ENCODE measurements at places on chromosomes 1 and 21. TPM values are rescaled to one million over a fixed set of nuclear protein-coding genes. Genes with fewer than 3 reads are reported as not detected.

The PAX7 gene
- total RNA-seq, result 0.03 TPM

The TLCD4 gene
- 3.5 TPM for total RNA-seq

The CTSK gene
- 2.8 TPM for total RNA-seq

The NCF2 gene
- not detected for total RNA-seq

The KCNJ6 gene
- total RNA-seq, result 0.27 TPM

The YOD1 gene
- total RNA-seq, result 19.7 TPM

The BRDT gene
- 0.19 TPM for total RNA-seq

The VHLL gene
- total RNA-seq, result not detected

The PRDX6 gene
- total RNA-seq, result 516 TPM

The TNFRSF18 gene
- total RNA-seq, result 0.58 TPM

The LRRC71 gene
- total RNA-seq, result not detected

The KLHDC7A gene
- total RNA-seq, result 19.9 TPM

The AMY2B gene
- 1.3 TPM for total RNA-seq

The INSRR gene
- not detected for total RNA-seq

The AGRN gene
- 144 TPM for total RNA-seq

- no peaks in the 10 kb centered on the region for H3K36me3 ChIP-seq
- H3K27me3 ChIP-seq, result no peaks in the 10 kb centered on the region
- 0 out of 2 replicates have a peak overlapping the region, but pooled peaks have one; percentile 26 for H3K27ac ChIP-seq
- no peak for DNase-seq
Measured at GRCh38 chr1:237763751-237764150, 127.0 kb downstream of the ZP4 start.

DNA sequence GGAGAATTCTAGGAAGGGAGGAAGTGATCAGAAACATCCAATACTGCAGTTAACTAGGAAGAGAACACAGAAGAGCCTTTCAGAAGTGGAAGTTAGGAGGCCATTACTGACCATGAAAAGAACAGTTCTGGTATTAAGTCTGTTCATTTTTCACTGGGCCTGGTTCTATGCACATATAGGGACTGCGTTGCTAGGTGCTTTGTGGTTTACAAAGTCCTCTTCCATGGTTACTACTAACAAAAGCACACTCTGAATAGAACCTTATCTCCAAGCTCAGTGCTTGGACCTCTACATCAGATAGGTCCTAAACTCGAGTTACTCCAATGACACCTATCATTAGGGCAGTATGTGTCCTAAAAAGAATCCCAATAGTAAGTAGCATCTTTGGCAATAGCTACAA, 75.4 kb downstream of the RPAP2 start:
- no peak for DNase-seq
- 0 out of 2 replicates have a peak, but pooled peaks cover 3% of the 10 kb centered on the region for H3K36me3 ChIP-seq
- H3K27ac ChIP-seq, result 0 out of 2 replicates have a peak overlapping the region, but pooled peaks have one; percentile 26
- H3K27me3 ChIP-seq, result no peaks in the 10 kb centered on the region
- H3K4me3 ChIP-seq, result no peak overlapping the region
- no peaks in the 10 kb centered on the region for H3K4me1 ChIP-seq

DNA sequence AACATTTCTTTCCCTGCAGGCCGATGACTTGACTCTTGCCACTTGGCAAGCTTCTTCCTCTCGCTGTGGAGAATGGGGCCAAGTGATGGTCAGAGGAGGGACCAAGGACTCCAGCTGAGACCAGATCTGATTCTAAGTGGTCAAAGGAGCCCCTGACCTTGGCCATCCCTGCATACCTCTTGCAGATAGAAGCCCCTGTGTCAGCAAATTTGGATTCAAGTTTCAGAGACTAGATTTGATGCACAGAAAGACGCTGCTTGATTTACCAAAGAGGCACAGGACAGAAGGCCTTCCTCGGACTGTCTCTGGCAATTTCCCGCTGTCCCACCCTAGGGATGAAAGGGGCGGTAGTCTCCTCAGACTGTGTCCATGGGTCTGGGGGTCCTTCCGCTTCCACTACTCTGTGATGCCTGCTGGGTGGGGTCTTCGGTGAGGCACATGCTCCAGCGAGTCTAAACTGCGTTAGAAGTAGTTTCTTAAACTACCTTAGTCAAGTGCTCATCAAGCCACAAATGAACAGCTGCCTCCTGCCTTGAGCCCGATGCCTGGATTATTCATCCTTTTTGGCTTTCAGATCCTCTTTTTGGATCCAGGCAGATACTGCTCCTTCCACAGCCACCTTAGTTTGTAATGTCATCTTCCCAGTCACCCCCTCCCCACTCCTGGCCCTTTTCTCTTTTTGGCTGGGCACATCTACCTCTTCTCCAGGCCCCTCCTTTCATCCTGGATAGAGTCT, 31.8 kb upstream of the RBM15 start:
- H3K27me3 ChIP-seq, result no peaks in the 10 kb centered on the region
- H3K36me3 ChIP-seq, result no peaks in the 10 kb centered on the region
- peaks cover 10% of the 10 kb centered on the region for H3K4me1 ChIP-seq
- no peak for DNase-seq

DNA sequence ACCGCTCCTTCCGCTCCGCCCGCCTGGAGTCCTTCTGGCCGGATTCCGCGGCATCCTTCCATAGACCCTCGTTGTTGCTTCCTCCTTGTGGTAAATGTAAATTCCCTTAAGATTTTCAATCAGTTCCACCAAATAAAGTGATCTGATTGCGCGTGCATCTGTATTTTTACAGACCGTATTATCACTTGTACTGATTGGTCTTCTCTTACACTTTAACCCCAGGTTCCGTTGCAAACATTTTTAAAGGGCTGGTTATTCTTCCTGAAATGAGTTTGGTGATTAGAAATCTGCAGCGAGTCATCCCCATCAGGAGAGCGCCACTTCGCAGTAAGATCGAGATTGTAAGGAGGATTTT, 483 bp downstream of the YBEY start:
- peak overlapping the region; percentile 96 for H3K27ac ChIP-seq
- DNase-seq, result no peak
- no peaks in the 10 kb centered on the region for H3K27me3 ChIP-seq

DNA sequence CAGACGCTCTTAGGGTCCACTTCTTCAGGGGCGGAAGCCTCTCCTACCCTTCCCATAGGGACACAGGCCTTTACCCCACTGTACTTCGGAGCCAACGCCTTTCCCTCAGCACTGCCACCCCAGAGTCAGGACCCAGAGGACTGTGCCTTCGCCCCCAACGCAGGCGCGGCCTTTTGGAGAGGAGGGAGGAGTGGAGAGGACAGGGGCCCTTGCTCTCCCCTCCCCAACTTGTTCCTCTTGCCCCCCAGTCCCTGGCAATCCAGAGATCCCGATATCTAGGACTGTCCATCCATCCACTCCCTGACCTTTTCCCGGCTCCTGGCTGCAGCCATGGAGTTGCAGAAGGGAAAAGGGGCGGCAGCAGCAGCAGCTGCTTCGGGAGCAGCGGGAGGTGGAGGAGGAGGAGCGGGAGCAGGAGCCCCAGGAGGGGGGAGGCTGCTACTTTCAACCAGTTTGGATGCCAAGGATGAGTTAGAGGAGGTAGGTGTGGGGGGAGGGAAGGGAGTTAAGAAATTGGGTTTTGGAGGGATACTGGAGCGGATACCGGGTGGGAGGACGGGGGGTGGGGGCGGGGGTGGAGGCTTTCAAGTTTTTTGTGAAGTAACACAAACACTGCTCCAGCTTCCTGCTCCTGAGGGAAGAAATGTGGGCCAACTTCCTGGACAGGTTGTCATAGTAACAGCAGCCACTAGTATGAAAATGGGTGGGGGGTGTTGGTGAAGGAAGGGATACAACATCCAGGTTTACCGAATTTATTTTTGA, 636 bp downstream of the INTS3 start:
- DNase-seq, result peak; percentile 86
- peaks cover 18% of the 10 kb centered on the region for H3K4me1 ChIP-seq
- peak overlapping the region; percentile 99 for H3K27ac ChIP-seq
- no peaks in the 10 kb centered on the region for H3K27me3 ChIP-seq

- H3K36me3 ChIP-seq, result no peaks in the 10 kb centered on the region
- peak overlapping the region; percentile 97 for H3K27ac ChIP-seq
- H3K27me3 ChIP-seq, result no peaks in the 10 kb centered on the region
- DNase-seq, result peak; percentile 93
Measured at GRCh38 chr21:37257967-37258877, 8.9 kb downstream of the VPS26C start.

- H3K4me1 ChIP-seq, result no peaks in the 10 kb centered on the region
- no peaks in the 10 kb centered on the region for H3K27me3 ChIP-seq
- no peaks in the 10 kb centered on the region for H3K36me3 ChIP-seq
- H3K4me3 ChIP-seq, result no peak overlapping the region
- no peak overlapping the region for H3K27ac ChIP-seq
- no peak for DNase-seq
Measured at GRCh38 chr1:40151457-40152079, 9.6 kb upstream of the RLF start.

- no peak overlapping the region for H3K27ac ChIP-seq
- no peaks in the 10 kb centered on the region for H3K4me1 ChIP-seq
Measured at GRCh38 chr1:186620566-186621350, 59.5 kb downstream of the PTGS2 start.

DNA sequence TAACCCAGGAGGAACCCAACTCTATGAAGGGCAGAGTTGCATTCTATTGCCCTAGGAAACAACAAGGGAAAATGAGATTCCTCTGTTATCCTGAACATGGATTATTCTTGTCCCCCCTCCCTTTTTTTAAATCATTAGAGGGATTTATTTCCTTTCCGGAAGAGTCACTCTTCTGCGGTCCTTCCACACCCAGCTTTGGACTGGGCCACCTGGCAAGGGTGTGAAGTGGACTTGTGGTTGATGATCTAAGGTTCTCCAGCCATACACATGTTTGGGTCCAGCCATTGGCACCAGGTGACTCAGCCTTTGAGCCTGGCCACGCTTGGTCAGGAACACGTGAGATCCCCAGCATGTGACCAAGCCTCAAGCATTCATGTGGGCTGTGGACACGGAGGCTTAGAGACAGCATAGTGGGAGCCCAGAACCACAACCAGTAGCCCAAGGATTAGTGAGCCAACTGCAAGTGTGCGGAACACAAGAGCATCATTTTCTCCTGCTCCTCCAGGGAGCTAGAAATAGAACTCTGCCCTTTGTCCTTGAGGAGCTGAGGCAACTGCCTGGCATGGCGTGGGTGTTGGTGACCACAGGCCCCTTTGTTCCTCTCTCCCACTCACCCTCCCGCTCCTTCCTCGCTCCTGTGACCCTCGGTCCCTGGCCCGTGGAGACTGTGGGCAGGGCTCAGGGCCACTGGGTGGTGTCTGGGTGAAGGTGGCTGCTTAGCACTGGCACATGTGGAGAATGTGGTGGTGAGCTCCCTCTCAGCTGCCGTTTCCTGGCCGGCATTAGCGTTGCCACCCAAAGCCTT, 50.1 kb downstream of the NENF start:
- no peaks in the 10 kb centered on the region for H3K36me3 ChIP-seq
- no peak overlapping the region for H3K4me3 ChIP-seq
- H3K27me3 ChIP-seq, result no peaks in the 10 kb centered on the region

GRCh38 chr1:154398678-154399077, 6.5 kb upstream of the IL6R start:
- H3K36me3 ChIP-seq, result no peaks in the 10 kb centered on the region
- H3K4me1 ChIP-seq, result no peaks in the 10 kb centered on the region
- no peak overlapping the region for H3K27ac ChIP-seq
- H3K27me3 ChIP-seq, result peaks cover 7% of the 10 kb centered on the region
- no peak overlapping the region for H3K4me3 ChIP-seq

GRCh38 chr1:43834280-43835081, 99.1 kb upstream of the ARTN start:
- H3K36me3 ChIP-seq, result no peaks in the 10 kb centered on the region
- H3K4me1 ChIP-seq, result peaks cover 43% of the 10 kb centered on the region
- H3K4me3 ChIP-seq, result no peak overlapping the region
- H3K27me3 ChIP-seq, result no peaks in the 10 kb centered on the region

GRCh38 chr1:22556391-22557104, 6.7 kb upstream of the EPHA8 start:
- peak overlapping the region; percentile 36 for H3K4me3 ChIP-seq
- peaks cover 28% of the 10 kb centered on the region for H3K4me1 ChIP-seq
- H3K36me3 ChIP-seq, result no peaks in the 10 kb centered on the region
- peaks cover 5% of the 10 kb centered on the region for H3K27me3 ChIP-seq
- H3K27ac ChIP-seq, result no peak overlapping the region
- DNase-seq, result peak; percentile 78

- no peak for DNase-seq
- H3K27me3 ChIP-seq, result peaks cover 95% of the 10 kb centered on the region
- peaks cover 18% of the 10 kb centered on the region for H3K4me1 ChIP-seq
- no peak overlapping the region for H3K4me3 ChIP-seq
- H3K27ac ChIP-seq, result no peak overlapping the region
- H3K36me3 ChIP-seq, result no peaks in the 10 kb centered on the region
Measured at GRCh38 chr1:230983811-230984210, 4.9 kb downstream of the ARV1 start.

GRCh38 chr1:41655632-41656031, 171.1 kb upstream of the EDN2 start:
- peaks cover 16% of the 10 kb centered on the region for H3K27me3 ChIP-seq
- H3K4me1 ChIP-seq, result peaks cover 6% of the 10 kb centered on the region
- H3K4me3 ChIP-seq, result no peak overlapping the region
- no peaks in the 10 kb centered on the region for H3K36me3 ChIP-seq
- DNase-seq, result no peak

DNA sequence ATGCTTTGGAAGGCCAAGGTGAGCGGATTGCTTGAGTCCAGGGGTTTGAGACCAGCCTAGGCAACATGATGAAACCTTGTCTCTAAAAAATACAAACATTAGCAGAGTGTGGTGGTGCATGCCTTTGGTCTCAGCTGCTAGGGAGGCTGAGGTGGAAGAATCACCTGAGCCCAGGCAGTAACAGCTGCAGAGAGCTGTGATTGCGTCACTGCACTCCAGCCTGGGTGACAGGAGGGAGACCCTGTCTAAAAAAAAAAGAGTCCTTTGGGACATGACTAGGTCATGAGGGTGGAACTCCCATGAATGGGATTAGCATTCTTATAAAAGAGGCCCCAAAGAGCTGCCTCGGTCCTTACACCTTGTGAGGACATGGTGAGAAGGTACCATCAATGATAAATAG, 436.0 kb upstream of the NR5A2 start:
- DNase-seq, result no peak
- no peak overlapping the region for H3K27ac ChIP-seq
- no peak overlapping the region for H3K4me3 ChIP-seq
- no peaks in the 10 kb centered on the region for H3K36me3 ChIP-seq

GRCh38 chr1:246107516-246108277, 399.4 kb downstream of the SMYD3 start:
- no peak overlapping the region for H3K4me3 ChIP-seq
- no peaks in the 10 kb centered on the region for H3K27me3 ChIP-seq
- no peaks in the 10 kb centered on the region for H3K36me3 ChIP-seq
- DNase-seq, result peak; percentile 12
